ENCODE measurements at places on chromosomes 7 and 10.
A peak's percentile ranks its signal among the peaks of the same experiment; 100 is the strongest.

DNA sequence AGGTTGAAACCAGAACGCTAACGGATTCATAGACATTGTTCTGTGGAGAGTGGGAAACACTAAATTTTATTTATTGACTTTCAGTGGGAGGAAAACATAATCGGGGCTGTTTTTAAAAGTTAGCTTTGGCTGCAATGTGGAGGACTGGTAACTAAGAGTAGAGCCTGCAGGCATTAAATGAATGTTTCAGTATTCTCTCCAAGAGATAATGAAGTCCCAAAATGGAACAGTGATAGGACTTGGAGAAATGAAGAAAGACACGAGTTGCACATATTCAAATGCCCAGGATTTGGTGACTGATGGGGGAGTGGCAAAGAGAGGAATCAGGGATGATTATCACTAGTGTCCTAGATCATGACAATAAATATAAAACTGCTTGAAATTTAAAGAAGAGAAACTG lies 359.8 kb upstream of the LRRTM3 start:
- no peak for DNase-seq

DNA sequence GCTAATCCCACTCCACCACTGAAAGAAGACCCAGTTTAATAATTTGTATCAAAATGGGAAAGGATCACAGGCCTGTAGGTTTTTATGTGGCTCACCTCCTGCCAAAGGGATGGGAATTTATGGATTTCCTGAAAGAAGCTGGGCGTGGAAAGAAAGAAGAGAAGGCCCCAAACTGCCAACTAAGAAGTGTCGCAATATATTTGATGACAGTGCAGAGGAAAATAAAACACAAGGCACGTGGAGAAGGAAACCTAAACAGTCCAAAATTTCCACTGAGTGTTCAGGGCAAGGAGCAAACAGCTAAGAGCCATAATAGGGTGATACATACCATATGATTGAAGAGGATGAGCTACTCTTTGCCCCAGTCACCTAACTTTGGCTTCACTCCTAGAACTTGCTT lies 667.2 kb downstream of the GATA3 start:
- no peak for DNase-seq

GRCh38 chr7:45650404-45651394 lies 76.5 kb downstream of the ADCY1 start:
- DNase-seq: no peak

GRCh38 chr7:31077484-31078362 lies 25.6 kb downstream of the ADCYAP1R1 start:
- DNase-seq: no peak

GRCh38 chr10:113872139-113873030 lies 17.9 kb downstream of the NHLRC2 start:
- DNase-seq: peak; percentile 47

- DNase-seq: no peak
Measured at GRCh38 chr7:111509288-111509687, 53.0 kb downstream of the IMMP2L start.

- DNase-seq: no peak
Measured at GRCh38 chr7:921071-921461, 33.4 kb downstream of the ADAP1 start.

DNA sequence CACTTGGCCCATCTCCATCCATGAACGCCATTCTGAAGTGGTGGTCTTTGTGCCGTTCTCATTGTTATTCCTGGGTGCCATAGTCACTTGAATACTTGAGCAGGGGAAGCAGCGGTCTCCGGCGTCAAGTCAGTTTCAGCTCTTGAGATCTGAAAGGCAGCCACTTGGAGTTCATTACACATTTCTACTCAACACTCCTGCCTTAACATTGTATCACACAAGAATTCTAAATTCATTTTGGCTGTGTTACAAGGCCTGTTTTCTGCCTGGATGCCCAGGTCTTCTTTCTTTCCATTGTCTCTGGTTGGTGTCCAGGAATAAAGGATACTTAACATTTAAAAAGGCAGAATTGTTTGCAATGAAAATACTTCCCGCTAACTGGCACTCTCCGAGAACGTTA lies 69.0 kb upstream of the RAB11FIP2 start:
- no peak for DNase-seq

DNA sequence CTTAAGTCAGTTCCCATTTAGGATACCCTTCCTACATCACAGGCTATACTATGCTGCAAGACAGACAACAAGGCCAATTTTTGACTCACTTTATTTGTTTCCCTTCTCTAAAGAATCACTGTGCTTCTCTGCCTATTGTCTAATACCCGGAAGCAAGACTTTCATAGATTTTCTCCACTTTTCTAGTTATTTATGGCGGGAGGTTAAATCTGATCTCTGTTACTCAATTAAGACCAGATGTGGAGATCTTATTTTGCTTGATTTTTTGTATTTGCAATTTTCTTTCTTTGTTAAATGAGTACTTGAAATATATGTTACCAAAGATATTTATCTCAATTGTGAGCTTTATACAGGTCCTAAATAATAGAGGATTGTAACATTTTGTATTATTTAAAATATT lies 511.5 kb downstream of the ATRNL1 start:
- DNase-seq: no peak

- no peak for DNase-seq
Measured at GRCh38 chr10:19986591-19986990, 170.4 kb downstream of the PLXDC2 start.

GRCh38 chr7:30926313-30926712 lies 14.7 kb downstream of the AQP1 start:
- no peak for DNase-seq
